ENCODE measurements at places on chromosomes 11 and 22.

DNA sequence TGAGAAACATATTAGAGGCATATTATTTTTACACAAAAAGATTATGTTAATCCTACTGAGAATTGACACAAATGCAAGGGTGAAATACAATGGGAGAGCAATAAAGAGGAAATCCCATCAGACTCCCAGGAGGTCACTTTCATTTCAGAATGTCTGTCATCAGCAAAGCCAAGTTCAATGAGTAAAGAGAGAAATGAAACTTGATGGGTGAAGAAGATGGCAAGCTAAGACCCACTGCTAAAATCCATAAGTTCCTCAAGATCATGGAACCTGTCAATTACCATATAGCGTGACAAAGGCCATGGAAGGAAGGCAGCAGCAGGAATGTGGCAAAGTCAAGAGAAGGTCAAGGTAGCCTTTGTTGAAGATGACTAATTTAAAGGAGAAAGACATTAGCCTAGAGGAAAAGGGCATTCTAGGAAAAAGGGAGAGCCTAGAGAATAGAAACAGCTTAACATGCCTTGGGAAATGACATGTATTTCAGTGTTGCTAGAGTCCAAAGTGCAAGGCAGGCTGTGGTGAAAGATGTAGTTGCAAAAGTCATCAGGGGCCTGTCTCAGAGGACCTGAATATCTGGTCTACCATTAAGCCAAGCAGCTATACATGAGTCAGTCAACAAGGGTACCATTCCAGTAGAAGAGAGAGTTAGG lies 43.1 kb downstream of the FAM168A start:
- peak; percentile 40 for DNase-seq

DNA sequence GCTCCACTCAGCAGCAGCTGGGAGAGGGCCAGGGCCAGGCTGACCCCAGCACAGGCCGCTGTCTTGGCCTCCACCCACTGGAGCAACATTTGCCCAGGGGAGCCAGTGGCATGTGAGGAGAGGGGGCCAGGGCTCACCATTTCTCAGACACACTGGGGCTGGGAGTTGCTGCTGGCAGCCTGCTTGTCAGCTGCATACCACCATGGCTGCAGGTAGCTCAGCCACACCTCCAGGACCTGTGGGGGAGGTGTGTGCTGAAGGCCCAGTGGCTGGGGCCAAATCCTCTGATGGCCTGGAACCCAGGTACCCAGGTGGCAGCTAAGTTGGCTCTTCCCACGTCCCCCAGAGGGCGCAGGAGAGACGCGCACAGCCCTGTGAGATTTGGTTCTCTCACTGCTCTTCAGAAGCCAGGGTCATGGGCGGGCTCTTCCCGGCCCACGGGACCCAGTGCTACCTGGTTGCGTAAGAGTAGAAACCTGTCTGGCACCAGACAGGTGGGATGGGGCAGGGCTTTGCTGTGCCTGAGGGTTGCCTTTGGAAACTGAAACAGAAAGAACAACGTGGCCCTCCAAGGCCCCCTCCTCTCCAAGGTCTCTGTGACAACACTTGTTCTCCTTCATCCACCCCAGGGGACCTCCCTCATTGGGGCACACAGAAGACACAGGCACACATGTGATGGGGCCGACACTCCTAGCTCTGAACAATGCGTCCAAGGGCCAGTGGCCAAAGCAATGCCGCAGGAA lies 98.8 kb downstream of the MED15 start:
- DNase-seq, result peak; percentile 82

GRCh38 chr11:70070706-70071105 lies 7.4 kb upstream of the ANO1 start:
- no peak for DNase-seq

DNA sequence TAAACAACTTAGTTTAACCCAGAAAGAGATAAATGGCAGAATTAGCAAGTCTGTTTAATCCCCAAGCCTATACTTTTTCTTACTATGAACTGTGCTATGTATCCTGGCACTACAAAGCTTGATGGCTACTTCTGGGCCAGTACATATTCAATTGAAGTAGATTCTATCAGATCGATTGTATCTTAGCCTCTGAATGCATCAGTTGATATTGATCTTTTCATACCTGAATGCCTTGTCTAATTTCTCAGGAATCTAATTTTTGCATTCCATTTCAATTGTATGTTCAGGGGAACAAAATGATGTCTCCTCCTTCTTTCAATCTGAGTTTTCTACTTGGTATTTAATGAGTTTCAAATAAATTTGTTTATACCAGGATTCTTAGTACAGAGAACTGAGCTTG lies 1137.9 kb downstream of the LRRC4C start:
- no peak for DNase-seq

- no peak for DNase-seq
Observed at GRCh38 chr11:128686745-128687177, 7.1 kb upstream of the FLI1 start.

DNA sequence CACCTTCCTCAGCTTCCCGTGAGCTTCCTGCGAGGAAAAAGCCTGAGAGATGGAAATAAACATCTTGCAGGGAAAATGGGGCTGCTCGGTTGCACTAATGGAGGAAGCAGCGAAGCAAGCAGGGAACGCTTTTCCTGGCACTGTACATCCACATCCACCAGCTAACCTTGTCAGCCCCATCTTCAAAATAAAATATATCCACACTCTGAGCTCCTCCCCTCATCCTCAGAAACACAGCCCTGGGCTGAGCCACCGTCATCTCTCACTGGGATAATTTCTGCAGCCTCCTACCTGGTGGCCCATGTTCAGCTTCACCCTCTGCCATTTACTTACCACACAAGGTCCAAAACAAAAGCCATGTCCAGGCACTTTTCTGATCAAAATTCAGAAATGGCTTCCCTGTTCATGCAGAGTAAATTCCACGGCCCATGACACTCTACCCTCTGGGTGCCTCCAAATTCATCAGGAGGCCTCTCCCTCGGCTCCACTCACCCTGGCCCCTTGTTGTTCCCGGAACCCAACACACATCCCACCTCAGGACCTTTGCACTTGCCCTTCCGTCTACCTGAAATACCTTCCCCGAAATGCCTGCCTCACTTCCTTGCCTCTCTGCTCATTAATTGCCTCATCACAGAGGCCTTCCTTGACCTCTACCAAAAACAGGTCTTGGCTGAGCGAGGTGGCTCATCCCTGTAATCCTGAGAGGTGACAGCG lies 13.0 kb downstream of the C11orf86 start:
- DNase-seq, result no peak

GRCh38 chr11:5368502-5369043 lies 15.0 kb upstream of the OR51M1 start:
- no peak for DNase-seq

GRCh38 chr22:20591660-20592310 lies 84.4 kb downstream of the MED15 start:
- no peak for DNase-seq

DNA sequence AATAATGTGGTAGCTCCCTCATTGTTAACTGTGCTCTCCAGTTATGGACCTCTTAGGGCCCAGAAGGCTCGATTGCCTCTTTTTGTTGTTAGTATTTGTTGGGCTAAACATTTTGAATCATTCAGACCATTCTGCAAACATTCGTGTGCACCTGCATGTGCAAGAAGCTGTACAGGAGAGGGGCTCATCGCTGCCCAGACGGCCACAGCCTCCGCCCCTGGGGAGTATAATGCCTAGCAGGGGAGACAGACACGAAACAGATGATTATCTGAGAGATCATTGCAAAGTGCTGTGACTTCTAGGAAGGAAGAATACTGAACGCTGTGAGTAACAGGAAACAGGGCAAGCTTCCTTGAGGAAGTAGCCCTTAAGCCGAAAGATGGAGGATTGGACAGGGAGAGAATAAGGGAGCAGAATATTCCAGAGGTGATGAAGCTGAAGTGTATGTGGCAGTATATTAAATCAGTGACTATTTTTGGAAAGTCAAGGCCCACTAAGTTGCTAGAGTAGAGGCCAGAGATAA lies 123.3 kb upstream of the RASSF10 start:
- no peak for DNase-seq

DNA sequence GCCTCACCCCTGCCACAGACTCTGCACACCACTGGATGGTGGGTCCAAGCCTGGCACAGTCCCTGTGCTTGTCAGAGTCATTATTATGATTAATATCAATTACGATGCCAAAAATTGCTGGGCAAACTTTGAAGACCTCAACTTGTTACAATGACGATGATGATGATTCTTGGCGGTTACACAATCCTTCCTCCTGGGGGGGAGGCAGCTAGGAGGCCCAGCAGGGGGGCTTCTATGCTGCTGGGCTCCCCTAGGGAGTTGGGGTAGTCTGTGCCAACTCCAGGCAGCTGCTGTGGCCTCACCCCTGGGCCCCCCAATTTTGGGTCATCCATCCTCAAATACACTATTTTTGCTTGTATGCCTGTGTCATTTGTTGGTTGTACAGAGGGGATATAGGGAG lies 12.0 kb downstream of the SLC35E4 start:
- no peak for DNase-seq

DNA sequence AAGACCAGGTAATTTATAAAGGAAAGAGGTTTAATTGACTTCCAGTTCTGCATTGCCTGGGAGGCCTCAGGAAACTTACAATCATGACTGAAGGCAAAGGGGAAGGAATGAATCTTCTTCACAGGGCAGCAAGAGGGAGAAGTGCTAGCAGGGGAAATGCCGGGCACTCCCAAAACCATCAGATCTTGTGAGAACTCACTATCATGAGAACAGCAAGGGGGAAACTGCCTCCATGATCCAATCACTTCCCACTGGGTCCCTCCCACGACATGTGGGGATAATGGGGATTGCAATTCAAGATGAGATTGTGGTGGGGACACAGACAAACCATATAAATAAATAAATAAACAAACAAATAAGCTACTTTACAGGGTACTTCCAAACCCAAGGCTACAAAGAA lies 28.8 kb upstream of the EXPH5 start:
- DNase-seq, result no peak

DNA sequence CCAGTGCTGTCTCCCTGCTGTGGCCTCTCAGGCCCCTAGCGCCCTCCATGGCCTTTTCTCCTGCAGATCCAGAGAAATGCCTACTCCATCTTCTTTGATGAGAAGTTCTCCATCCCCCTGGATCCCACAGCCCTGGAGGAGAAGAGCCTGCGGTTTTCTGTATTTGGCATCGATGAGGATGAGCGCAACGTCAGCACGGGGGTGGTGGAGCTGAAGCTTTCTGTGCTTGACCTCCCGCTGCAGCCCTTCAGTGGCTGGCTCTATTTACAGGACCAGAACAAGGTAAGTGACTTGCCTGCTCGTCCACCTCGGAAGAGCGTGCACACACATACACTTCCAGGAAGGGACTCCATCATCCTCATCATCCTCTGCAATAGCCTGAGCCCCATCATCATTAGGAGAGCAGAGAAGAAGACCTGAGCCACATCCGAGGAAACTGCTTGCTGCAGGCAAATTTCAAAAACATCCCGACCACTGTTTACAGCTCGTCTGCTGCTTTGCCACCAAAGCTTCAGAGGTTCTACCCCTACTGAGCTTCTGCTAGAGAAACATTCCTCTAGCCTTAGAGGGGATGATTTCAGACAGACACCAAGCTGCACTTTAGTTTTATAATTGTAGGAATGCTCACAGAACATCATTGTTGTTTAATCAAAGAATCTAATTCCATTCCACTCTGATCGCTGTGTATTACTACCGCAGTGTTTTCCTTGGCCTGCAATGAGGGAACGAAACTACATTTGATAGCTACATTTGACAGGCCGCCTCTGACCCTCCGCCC lies 12.9 kb upstream of the RHOD start:
- no peak for DNase-seq

GRCh38 chr11:45538939-45539338 lies 126.5 kb downstream of the CHST1 start:
- no peak for DNase-seq

DNA sequence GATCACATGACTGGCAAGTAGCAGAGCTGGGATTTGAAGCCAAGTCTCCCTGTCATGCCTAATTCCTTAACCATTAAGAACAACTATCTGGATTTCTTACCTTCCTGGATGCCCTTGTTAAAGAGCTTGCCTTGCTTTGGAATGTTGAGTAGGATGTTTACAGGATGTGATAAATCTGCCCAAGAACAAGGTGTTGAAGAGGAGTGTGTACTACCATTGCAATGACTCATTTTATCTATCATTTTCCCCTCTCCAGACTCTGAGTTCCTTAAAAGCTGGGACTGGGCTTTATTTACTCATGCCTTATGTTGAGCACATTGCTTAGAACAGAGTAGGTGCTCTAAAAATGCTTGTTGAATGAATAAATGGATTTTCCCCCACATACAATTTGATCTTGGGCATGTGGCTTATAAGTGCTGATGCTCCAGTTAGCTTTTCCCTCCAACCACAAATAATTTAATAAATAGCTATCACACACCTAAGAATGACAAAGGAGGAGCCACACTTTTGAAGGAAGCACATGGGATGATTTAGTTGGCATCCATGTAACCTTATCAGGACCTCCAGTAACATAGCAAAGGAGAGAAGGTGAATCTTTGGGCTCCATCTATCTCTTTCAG lies 268.6 kb upstream of the SESN3 start:
- no peak for DNase-seq

- no peak for DNase-seq
Observed at GRCh38 chr11:66275396-66275795, 2.6 kb upstream of the CNIH2 start.

DNA sequence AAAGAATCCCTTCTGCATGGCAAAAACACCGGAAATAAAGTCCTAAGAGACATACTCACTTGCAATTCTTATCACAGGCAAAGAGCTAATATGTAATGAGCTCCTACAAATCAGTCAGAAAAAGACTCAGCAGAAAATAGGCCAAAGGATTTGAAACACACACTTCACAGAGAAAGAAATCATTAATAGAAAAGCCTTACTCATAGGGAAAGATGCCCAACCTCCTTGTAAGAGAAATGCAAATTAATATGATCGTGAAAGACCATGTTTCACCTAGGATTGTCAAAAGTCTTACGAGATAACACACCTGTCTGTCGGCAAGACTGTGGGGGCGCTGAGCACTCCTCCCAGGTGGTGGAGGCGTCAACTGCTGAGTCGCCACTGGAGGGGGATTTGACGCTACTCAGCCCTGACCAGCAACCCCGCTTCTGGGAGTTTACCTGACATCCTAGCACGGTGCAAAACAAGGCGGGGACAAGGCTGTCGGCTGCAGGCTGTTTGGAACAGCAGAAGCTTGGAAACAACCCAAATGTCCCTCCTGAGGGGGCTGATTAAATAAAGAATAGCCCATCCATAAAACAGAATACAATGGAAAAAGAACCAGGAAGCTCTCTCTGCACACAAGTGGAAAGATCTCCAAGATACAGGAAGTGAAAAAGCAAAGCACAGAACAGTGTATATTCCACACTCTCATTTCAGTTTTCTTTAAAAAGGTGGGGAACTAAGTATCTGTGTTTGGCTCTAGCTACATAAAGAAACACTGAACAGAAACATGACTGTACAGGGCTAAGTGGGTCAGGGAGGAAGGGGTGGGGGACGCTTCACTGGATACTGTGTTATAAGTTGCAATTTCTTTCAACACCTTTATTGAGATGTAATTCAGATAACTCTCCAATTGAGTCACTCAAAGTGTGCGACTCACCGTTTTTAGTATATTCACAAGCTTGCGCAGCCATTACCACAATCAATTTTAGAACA lies 11.5 kb downstream of the CSNK1E start:
- no peak for DNase-seq
